ENCODE measurements at places on chromosomes 1 and 21. TPM values are rescaled to one million over a fixed set of nuclear protein-coding genes. Genes with fewer than 3 reads are reported as not detected.

PRKAA2 gene
- 0.73 TPM for total RNA-seq

WNT2B gene
- 2.0 TPM for total RNA-seq

KRTAP12-3 gene
- total RNA-seq = not detected

SLC45A1 gene
- total RNA-seq = 3.3 TPM

OPRD1 gene
- not detected for total RNA-seq

MX2 gene
- 1.8 TPM for total RNA-seq

BARHL2 gene
- total RNA-seq = not detected

KCNN3 gene
- total RNA-seq = under 0.01 TPM

SLC9C2 gene
- total RNA-seq = not detected

GNG4 gene
- total RNA-seq = under 0.01 TPM

SPRR2E gene
- not detected for total RNA-seq

MTARC1 gene
- total RNA-seq = 0.37 TPM

PRKCZ gene
- total RNA-seq = 1.8 TPM
